ENCODE measurements at places on chromosomes 13 and 19.

- no peak for DNase-seq
These were observed 16.2 kb upstream of the FREM2 start for GRCh38 chr13:38670627-38671026.

DNA sequence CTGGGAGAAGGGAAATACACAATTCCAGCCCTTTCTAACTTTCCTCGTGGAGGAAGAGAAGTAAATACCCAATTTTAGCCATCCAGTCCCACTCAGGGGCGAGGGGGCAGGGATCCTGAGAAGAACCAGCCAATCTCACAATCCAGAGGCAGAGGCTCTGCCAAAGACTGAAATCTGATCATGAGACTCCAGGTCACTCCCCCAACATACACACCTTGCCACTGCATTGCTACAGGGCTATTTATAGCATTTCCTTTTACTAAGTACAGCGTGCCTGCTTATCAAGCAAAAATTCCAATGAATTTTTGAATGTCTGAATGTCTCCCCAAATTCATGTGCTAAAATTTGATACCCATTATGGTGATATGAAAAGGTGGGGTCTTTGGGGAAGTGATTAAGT is 1687.5 kb downstream of the EFNB2 start:
- no peak for DNase-seq

- no peak for DNase-seq
These were observed 235.5 kb downstream of the PCDH9 start for GRCh38 chr13:66994517-66995202.

DNA sequence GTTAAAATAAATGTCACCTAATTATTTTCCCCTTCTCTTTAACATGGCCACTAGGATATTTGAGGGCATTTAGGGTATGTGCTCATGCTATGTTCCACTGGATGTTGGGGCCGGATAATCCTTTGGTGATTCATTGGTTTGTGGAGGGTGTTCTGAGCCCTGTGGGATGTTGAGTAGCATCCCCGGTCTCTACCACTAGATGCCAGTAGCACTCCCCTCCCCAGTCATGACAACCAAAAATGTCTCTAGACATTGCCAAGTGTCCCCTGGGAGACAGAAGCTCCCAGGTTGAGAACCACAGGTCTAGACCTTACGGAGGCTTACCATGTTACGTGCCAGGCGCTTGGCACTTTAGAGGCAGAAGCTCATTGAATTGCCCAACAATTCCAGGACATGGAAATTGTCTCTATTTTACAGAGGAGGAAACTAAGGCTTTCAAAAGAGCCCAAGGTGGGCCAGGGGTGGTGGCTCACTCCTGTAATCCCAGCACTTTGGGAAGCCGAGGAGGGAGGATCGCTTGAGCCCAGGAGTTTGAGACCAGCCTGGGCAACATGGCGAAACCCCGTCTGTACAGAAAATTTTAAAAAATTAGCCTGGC is 14.1 kb downstream of the SHANK1 start:
- DNase-seq: no peak

GRCh38 chr19:13165162-13165997 is 15.2 kb downstream of the IER2 start:
- DNase-seq: no peak
